Right lobe of liver (tissue), 6 donors: ENCODE measurements at places on chromosomes 16 and 17. TPM values are rescaled to one million over a fixed set of nuclear protein-coding genes. Genes with fewer than 3 reads are reported as not detected.

NOL11 gene
- total RNA-seq = 16.1 TPM

DRC3 gene
- total RNA-seq = 0.81 TPM

DNA sequence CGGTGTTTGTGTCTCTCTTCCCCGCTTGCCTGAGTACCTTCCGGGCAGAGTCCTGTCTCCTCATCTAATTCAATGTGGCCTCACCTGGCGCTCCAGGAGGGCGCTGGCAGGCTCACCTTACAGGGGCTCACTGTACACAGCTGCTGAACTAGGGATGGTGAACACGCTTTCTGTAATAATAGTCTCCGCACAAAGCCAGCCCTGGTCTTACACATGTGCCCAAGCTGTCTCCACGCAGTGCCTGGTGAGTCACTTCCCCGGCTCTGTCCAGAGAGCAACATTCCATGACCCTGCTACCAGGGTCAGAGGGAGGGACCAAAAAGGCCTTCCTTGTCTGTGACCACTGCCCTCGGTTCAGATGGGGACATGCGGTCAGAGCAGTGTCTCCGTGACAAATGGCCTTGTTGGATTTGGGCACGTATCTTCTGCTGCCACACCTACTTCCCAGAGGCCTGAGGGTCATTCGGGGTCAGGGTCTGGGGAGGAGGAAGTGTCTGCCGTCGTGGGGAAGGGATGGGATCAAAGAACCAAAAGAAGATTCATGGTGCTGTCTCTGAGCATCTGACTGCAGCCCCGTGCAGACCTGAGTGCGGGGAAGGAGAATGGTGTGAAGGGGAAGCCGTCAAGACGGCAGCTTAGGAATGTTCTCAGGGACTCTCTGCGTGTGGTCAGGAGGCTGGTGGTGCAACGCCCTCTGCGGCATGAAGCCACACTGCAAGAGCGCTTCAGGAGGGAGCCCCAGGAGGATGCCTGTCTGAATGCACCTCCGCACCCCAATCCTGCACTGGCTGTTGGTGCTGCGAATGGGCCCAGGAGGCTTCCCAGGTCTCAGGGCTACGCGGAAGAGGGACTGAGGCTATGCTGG, 68.8 kb downstream of the IL21R start:
- H3K27me3 ChIP-seq = no peaks in the 10 kb centered on the region
- H3K36me3 ChIP-seq = peaks cover 39% of the 10 kb centered on the region
- H3K4me3 ChIP-seq = no peak overlapping the region
- H3K4me1 ChIP-seq = no peaks in the 10 kb centered on the region
- no peak overlapping the region for H3K27ac ChIP-seq

DNA sequence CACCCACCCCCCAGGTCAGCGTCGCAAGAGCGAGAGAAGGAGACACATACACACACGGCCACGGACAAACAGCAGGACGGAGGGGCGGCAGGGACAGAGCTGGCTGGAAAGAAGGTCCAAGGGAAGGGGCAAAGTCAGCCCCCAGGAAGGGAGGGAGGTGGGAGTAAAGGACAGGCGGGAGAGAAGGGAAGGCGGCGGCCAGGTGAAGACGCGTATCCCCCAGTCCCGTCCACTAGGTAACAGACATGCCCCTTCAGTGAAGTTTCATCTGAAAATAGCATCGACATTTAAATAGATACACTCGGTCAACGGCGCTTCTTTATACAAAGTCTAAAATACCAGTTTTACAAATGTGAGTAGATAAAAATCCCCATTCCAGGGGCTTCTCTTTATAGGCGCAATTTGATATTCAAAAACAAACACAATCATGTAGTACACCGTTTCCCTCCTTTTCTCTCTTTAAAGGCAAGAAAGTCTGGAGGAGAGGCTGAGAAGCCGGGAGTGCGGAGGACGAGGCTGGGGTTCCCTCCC, 4.5 kb downstream of the CBX8 start:
- peaks cover 14% of the 10 kb centered on the region for H3K27me3 ChIP-seq
- H3K4me1 ChIP-seq = peaks cover 12% of the 10 kb centered on the region
- no peak for DNase-seq
- H3K27ac ChIP-seq = no peak overlapping the region
- H3K36me3 ChIP-seq = no peaks in the 10 kb centered on the region
- H3K4me3 ChIP-seq = no peak overlapping the region

- no peaks in the 10 kb centered on the region for H3K36me3 ChIP-seq
- no peak overlapping the region for H3K27ac ChIP-seq
- H3K4me3 ChIP-seq = peak overlapping the region; percentile 57
- no peaks in the 10 kb centered on the region for H3K27me3 ChIP-seq
- no peak for DNase-seq
These were observed 7.4 kb downstream of the CAPN15 start for GRCh38 chr16:534856-535445.

DNA sequence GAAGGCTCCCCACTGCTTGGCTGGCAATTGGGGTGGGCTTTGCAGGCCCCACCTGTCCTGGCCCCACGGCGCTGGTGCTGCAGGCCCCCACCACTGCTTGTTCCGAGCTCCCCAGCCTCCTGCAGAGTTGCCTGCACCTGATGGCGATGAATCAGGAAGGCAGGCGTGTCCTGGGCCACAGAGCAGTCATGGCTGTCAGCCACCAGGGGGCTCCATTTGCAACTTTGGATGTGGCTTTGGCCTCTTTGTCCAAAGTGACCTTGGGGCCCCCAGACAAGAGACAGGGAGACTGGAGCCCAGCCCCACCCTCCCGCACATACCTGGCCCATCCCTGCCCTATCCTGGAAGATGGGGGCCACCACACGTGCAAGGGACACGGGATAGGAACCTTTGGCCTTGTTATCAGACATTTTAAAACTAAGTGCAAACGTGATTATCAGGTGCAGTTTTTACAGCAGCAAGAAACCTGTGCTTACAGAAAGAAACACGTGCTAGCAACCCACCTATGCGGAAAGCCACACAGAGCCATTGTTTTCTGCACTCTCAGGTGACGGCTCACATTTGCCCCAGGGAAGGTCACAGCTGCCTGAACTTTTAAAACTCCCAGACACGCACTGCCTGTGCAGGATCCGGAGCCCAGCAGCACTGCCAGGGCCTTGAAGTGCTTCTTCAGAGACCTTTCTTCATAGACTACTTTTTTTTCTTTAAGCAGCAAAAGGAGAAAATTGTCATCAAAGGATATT, at the start of gene DNASE1:
Gene DNASE1, plus strand, starts transcription at position 443 of the 743 bp plus-strand sequence. CDS start 683 bp downstream, outside the sequence.
- H3K4me3 ChIP-seq = no peak within 1 kb of the TSS
- no peaks in the 10 kb centered on the region for H3K4me1 ChIP-seq
- DNase-seq = peak; percentile 66

LITAFD gene
- not detected for total RNA-seq

DNA sequence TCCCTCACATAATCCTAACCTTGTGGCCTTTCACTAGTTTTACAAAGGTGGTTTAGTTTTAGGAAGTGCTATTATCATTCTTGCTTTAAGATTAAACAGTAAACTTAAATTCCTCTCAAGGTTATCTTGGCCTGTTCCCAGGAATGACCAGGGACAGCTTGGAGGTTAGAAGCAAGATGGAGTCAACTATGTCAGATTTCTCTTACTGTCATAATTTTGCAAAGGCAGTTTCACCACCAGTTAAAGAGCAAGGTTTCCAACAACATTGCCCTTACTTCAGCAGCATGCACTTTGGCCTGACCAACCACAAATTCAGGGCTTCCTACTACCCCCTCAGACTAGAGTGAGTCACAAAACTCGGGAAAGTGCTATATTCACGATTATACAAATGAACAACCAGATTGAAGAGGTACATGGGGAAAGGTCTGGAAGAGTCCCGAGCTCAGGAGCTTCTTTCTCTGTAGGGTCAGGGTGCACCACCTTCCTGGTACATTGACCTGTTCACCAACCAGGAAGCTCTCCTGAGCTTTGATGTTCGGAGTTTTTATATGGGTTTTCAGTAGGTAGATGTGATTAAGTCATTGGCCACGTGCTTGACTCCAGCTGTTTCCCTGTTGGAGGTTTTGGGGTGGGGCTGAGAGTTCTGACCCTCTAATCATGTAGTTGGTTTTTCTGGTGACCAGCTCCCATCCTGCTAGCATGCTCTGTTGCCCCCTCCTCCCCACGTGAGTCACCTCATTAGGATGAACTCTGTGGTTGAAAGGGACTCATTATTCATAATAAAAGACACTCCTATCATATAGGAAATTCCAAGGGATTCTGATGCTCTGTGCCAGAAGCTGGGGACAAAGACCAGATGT, 19.4 kb downstream of the RHOT1 start:
- no peaks in the 10 kb centered on the region for H3K4me1 ChIP-seq
- no peaks in the 10 kb centered on the region for H3K36me3 ChIP-seq
- H3K27me3 ChIP-seq = no peaks in the 10 kb centered on the region
- no peak overlapping the region for H3K4me3 ChIP-seq
- no peak for DNase-seq

DNA sequence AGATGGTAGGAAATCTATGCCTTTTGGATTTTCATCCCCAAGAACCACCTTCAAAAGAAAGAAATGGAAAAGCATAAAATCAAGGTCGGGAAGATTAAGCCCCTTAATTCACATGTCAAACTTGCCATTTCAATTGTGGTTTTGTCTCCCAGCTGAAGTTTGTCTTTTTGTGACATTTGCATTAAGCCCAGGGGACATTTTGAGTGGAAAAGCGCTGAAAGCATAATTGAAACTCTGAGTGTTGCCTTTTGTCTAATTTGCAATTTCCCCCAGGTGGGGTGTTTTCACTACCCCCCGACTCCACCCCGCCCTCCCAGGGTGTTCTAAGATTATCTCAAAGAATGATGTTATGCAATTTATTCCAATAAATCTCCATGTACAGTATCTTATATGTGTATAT, 396.2 kb downstream of the CDH13 start:
- H3K4me3 ChIP-seq = no peak overlapping the region
- H3K27ac ChIP-seq = no peak overlapping the region
- no peak for DNase-seq
- H3K4me1 ChIP-seq = no peaks in the 10 kb centered on the region
- H3K27me3 ChIP-seq = no peaks in the 10 kb centered on the region

TOX3 gene
- 5.0 TPM for total RNA-seq

DNA sequence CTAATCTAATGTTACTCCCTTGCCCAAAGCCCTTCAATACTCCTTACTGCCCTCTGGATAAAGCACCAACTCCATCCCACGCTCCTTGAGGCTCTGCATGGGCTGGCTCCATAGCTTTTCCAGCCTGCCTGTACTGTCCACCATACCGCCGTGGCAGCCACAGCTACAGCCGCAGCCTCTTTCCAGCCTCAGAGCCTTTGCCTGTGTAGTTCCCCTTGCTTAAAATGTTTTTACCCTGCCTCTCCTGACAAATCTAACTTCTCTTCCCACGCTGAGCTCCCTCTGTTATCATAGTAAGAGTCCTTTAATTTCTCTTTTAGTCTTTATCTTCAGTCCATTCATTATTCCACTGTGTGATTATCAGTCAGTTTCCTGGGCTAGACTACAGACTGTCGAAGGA, 22.0 kb downstream of the TEX14 start:
- no peak overlapping the region for H3K4me3 ChIP-seq
- no peaks in the 10 kb centered on the region for H3K27me3 ChIP-seq
- no peak for DNase-seq
- H3K4me1 ChIP-seq = no peaks in the 10 kb centered on the region
- H3K36me3 ChIP-seq = no peaks in the 10 kb centered on the region

POLR3K gene
- total RNA-seq = 3.7 TPM

GRCh38 chr17:49821916-49822315, 26.0 kb downstream of the TAC4 start:
- H3K27ac ChIP-seq = no peak overlapping the region
- no peak for DNase-seq
- H3K4me3 ChIP-seq = no peak overlapping the region
- H3K27me3 ChIP-seq = no peaks in the 10 kb centered on the region

GRCh38 chr17:77153472-77153871, 12.7 kb downstream of the SEC14L1 start:
- DNase-seq = no peak
- H3K4me3 ChIP-seq = no peak overlapping the region
- H3K27ac ChIP-seq = no peak overlapping the region
- no peaks in the 10 kb centered on the region for H3K27me3 ChIP-seq
- no peaks in the 10 kb centered on the region for H3K36me3 ChIP-seq

EMP2 gene
- total RNA-seq = 95.6 TPM

HS3ST3A1 gene
- 4.2 TPM for total RNA-seq

GRCh38 chr17:28317966-28318758, 838 bp upstream of the TMEM97 start:
- no peaks in the 10 kb centered on the region for H3K36me3 ChIP-seq
- H3K27me3 ChIP-seq = no peaks in the 10 kb centered on the region
- H3K4me1 ChIP-seq = no peaks in the 10 kb centered on the region
- no peak overlapping the region for H3K27ac ChIP-seq
- H3K4me3 ChIP-seq = peak overlapping the region; percentile 67

- peak overlapping the region; percentile 83 for H3K4me3 ChIP-seq
- peaks cover 16% of the 10 kb centered on the region for H3K36me3 ChIP-seq
- H3K27me3 ChIP-seq = no peaks in the 10 kb centered on the region
- peak overlapping the region; percentile 95 for H3K27ac ChIP-seq
These were observed 791 bp upstream of the SUPT4H1 start for GRCh38 chr17:58352596-58353388.

DNA sequence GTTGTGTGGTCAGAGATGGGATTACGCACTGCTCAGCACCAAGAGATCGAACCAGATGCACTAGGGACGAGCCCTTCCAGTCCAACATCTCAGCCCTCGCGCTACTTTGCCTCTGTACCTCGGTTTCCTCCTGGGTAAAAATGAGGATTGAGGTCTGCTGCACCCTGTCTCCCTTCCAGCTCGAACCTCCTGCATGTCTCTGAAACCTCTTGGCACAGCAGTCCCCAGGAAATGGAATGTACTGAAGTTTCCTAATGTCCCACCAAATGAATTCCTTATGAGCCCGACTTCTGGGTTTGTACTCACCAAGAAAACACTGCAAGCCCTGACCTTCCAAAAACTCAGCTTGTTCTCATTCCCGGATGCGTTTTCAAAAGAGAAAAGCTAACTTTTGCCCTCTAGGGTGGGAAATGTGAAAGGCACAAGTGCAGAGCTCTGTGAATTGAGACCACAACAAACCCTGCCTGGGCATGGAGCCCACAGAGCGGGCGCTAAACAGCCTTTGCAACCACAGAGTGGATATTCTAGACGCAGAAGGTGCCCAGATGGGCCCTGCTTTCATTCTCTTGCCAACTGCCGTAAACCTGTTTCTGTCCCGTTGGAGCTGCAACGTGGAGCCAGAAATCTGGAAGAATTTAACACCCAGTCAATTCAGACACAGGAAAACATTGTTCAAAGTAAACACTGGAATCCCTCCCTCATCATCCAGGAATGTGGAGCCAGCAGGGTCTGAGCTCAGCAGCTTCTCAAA, 10.3 kb downstream of the CDRT4 start:
- no peak for DNase-seq
- no peaks in the 10 kb centered on the region for H3K36me3 ChIP-seq
- H3K27ac ChIP-seq = no peak overlapping the region
- no peaks in the 10 kb centered on the region for H3K4me1 ChIP-seq
- no peak overlapping the region for H3K4me3 ChIP-seq

GRCh38 chr16:19745286-19746010, 27.4 kb downstream of the IQCK start:
- no peak for DNase-seq
- H3K27ac ChIP-seq = no peak overlapping the region
- peaks cover 18% of the 10 kb centered on the region for H3K4me1 ChIP-seq
- H3K27me3 ChIP-seq = no peaks in the 10 kb centered on the region
